Activated CD4-positive, alpha-beta T cell treated with anti-CD3 and anti-CD28 coated beads for 36 hours (primary cell): ENCODE measurements at places on chromosomes 4 and X.

- no peak for DNase-seq
Measured at GRCh38 chr4:185820146-185821028, 8.4 kb upstream of the SORBS2 start.

- DNase-seq, result no peak
Measured at GRCh38 chrX:102975016-102975415, 37.9 kb downstream of the RAB40AL start.

DNA sequence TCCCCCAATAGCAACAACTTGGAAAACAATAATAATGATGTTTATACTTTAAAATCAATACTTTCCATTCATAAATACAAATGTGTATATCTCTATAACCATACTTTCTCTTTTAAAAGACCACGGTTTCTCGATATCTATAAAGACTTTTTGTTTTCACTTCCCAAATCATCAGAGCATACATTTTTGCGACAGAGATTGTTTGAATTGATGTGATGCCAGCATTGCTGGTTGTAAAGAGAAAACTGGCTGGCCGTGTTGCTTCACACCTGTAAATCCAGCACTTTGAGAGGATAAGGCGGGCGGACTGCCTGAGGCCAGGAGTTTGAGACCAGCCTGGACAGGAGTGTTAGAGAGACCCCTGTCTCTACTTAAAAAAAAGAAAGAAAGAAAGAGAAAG lies 77.6 kb upstream of the ZNF518B start:
- DNase-seq, result no peak

DNA sequence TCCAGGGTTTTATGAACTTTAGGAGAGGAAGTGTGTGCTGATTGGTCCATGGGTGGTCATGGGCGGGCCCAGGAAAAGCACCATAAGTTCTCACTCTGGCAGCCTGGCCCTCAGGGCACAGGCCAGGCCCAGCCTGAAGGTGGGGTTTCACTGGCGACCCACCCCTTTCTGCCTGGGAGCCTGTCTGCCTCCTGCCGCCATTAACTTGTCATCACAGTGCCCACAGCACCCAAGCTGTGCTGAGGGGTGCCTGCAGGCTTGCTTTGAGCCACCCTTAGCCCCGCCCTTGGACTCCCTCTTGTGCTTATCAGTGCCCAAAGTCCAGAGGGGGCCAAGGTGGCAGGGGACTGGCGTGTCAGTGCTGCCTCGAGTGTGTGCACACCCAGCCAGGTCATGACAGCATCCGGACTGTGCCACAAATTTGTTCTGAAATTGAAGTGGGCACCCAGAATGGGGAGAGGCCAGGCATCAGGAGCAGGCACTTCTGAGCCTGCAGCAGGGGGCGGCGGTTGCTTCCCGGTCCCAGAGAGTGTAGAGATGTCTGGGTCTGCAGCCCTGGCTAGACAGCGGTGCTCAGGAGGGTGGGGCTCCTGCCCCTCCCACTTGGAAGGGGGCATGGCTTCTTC lies 455.6 kb downstream of the TMA16 start:
- no peak for DNase-seq

DNA sequence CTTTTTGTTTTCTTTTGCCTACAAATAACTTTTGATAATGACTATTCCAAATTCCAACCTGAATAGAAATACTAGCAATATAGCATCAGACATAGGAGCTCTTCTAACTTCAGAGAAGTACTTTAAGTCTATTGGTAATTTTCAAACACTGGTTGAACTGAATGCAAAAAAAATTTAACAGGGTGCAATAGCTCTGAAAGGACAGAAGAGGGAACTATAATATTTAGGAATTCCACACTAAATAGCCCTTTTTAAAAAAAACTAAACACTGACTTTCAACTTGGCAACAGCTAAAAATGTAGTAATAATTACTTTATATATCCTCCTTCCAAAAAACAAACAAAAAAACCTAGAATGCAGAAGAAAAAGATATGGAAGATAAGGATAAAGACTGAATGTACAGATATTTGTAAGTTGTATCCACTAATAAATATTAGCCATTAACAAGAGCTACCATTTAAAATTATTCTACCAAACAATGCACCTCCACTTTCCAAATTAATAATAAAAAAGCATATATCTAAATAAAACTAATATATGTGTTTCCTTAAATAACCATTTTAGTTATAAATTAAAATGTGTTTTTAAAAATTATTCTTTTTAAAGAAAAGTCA lies 81.4 kb downstream of the FBXW7 start:
- no peak for DNase-seq

GRCh38 chrX:12403474-12404082 lies 265.3 kb downstream of the FRMPD4 start:
- no peak for DNase-seq

- no peak for DNase-seq
Measured at GRCh38 chr4:8041172-8041571, 101.5 kb upstream of the AFAP1 start.

- DNase-seq, result no peak
Measured at GRCh38 chr4:13615161-13615560, 12.4 kb downstream of the BOD1L1 start.

DNA sequence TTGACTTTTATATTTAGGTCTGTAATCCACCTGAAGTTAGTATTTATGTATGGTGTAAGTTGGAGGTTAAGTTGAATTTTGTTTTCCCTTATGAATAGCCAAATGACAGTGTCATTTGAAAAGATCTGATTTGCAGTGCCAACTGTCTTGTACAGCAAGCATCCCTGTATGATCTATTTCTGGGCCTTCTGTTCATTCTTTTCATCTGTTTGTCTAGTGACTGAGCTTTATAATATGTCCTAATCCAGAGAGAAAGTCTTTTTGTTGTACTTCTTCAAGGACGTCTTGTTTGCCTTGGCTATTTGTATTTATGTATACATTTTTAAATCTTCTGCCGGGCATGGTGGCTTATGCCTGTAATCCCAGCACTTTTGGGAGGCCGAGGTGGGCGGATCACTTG lies 39.6 kb downstream of the CDKL5 start:
- no peak for DNase-seq

DNA sequence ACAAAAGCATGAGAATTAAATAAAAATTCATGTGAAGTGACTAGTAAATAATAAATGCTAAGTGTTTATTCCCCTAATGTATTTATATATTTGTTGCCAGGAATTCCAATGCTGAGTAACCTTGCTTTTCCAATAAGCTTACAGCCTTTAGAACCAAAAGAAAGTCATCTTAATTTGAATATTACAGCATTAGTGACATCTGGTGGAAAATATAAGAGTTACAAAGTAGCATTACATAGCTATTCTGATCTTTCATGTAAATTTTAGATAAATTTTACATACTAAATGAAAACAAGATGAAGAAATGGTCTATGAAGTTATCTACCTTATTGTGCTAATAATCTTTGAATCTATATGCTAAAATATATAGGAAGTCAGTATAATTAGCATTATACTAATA lies 10.4 kb downstream of the MAD2L1 start:
- DNase-seq, result no peak
